ENCODE measurements at places on chromosomes 7 and 10. TPM values are rescaled to one million over a fixed set of nuclear protein-coding genes. Genes with fewer than 3 reads are reported as not detected.

Gene RBP3
- not detected for total RNA-seq

Gene ABCB4
- total RNA-seq = 0.18 TPM

Gene NXPH1
- total RNA-seq = 3.1 TPM

Gene FMC1
- 15.1 TPM for total RNA-seq

Gene GDF10
- not detected for total RNA-seq

Gene MTERF1
- 16.2 TPM for total RNA-seq

Gene MINDY4
- total RNA-seq = 2.1 TPM

Gene SLC26A4
- total RNA-seq = not detected

Gene COL13A1
- not detected for total RNA-seq

Gene FAM204A
- total RNA-seq = 63.7 TPM

Gene PON1
- not detected for total RNA-seq

Gene CDC14C
- total RNA-seq = not detected

Gene KCNH2
- total RNA-seq = 0.66 TPM

Gene NRP1
- 99.3 TPM for total RNA-seq

Gene SPDYE2
- not detected for total RNA-seq

Gene NKX6-2
- not detected for total RNA-seq

Gene ZNF248
- total RNA-seq = 16.7 TPM

Gene GIMAP8
- 0.07 TPM for total RNA-seq

Gene LAMB1
- total RNA-seq = 418 TPM

Gene CLDN15
- 10.0 TPM for total RNA-seq

Gene STAG3
- total RNA-seq = 1.3 TPM

Gene NUTM2B
- total RNA-seq = 0.26 TPM

Gene ELAPOR2
- total RNA-seq = 4.6 TPM

Gene EFCAB10
- total RNA-seq = not detected

Gene OR2A12
- not detected for total RNA-seq

Gene CYP2C8
- 0.37 TPM for total RNA-seq

Gene LLCFC1
- not detected for total RNA-seq

Gene ENKUR
- 0.72 TPM for total RNA-seq

Gene NME8
- total RNA-seq = not detected

Gene CLRN3
- 1.1 TPM for total RNA-seq

Gene STEAP1B
- 1.7 TPM for total RNA-seq

Gene SCIN
- total RNA-seq = 0.39 TPM

Gene ABCA13
- total RNA-seq = 0.09 TPM

Gene TMEM273
- total RNA-seq = not detected

Gene LRIT1
- total RNA-seq = not detected
